Nucleus accumbens (tissue), 56 donors: ENCODE measurements at places on chromosomes 1 and 21.

- DNase-seq, result no peak
Observed at GRCh38 chr1:5220421-5220820, 566.0 kb downstream of the AJAP1 start.

DNA sequence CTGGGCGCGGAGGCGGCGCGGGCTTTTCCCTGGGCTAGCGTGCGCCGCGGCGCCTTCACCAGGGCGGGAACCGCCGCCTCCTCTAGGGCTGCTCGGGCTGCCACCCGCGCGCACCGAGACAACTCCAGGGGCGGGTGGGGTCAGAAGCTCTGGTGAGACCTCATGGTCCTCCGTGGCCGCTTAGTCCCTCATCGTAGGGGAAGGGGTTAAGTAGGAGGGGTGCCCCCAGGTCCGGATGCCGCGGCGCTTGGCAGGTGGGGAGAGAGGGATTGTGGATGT is 559 bp downstream of the SERTAD4 start:
- DNase-seq, result peak; percentile 43

- peak; percentile 12 for DNase-seq
Observed at GRCh38 chr1:42422737-42423136, 33.1 kb downstream of the ZMYND12 start.

GRCh38 chr1:71269818-71270217 is 189.0 kb upstream of the ZRANB2 start:
- no peak for DNase-seq

- no peak for DNase-seq
Observed at GRCh38 chr21:16437586-16437985, 707.8 kb downstream of the USP25 start.

- DNase-seq, result no peak
Observed at GRCh38 chr21:20250337-20250736, 747.9 kb upstream of the NCAM2 start.

- peak; percentile 41 for DNase-seq
Observed at GRCh38 chr1:204065174-204065985, 7.5 kb upstream of the SOX13 start.

DNA sequence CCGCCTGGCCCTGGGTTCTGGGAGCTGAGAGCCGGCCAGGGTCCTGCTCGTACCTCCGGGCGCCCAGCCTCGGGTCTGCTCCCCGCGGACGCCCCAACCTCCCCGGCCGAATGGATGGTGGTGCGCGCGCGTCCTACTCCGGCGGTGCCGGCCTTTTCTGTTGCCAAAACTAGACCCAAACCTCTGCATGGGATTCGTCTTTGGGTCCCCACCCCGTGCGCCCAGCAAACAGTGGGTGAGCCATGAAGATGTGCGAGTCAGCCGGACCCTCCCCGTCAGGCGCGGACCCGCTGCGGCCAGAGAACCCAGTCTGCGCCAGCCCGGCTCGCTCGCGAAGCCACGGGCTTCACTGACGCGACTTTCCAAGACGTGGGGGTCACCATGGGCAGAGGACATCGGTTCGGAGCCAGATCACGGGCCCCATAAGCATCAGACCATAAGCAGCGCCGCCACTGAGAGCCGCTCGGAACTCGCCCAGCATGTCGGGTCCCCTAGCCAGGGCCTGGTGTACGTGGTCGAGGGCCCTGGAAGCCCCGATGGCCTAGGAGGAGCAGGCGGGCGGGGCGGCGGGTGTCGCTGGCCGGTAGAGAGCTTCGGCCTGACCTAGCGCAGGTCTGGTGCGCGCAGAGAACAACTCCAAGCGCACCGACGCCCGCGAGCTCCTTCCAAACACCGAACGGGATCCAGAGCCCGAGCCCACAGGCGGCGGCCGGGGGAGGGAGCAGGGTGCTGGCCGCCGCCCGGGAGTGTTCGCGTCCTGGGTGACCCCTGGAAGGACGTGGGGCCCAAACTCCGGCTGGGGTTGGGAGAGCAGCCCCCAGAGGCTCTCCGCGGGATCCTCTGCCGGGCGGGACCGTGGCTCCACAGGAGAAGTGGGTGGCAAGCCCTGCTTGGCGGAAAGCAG is 1.0 kb upstream of the TP73 start:
- no peak for DNase-seq

DNA sequence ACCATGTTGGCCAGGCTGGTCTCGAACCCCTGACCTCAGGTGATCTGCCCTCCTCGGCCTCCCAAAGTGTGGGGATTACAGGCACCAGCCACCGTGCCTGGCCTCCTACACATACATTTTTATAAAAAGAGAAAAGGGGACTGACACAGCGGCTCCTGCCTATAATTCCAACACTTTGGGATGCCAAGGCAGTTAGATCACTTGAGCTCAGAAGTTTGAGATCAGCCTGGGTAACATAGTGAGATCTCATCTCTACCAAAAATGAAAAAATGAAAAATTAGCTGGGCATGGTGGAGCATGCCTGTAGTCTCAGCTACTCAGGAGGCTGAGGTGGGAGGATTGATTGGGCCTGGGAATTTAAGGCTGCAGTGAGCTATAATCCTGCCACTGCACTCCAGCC is 23.4 kb downstream of the ZNF281 start:
- DNase-seq, result no peak

DNA sequence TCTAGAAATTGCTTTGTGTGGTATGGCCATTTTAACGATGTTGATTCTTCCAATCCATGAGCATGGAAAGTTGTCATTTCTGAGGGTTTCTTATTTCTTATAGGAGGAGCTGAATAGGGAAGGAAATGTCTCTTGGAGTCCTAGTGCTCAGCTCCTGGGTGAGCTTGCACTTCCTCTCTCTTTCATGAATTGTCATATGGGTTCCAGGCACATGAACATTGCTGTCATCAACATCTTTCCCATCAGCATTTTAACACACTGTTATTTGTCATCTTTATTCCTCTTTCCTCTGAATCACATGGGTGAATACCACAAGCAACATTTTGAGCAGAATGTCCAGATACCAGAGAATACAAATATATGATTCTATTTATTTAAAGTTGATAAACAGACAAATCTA is 23.4 kb downstream of the SLAMF6 start:
- DNase-seq, result no peak

DNA sequence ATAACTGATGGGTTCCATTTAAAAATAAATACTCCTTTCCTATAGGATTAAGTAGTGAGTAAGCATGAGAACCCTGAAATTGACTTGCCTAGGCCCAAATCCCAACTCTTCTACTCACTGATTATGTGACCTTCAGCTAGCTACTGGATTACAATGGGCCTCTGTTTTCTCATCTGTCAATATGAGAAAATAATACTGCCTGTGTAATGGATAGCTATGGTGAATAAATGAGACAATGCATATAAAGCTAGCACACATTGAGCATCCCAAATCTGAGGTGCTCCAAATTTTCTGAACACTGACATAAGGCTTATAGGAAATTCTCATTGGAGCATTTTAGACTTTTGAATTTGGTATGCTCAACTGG is 5.3 kb upstream of the LRRC8C start:
- no peak for DNase-seq
